ENCODE measurements at places on chromosomes 12 and 14.

DNA sequence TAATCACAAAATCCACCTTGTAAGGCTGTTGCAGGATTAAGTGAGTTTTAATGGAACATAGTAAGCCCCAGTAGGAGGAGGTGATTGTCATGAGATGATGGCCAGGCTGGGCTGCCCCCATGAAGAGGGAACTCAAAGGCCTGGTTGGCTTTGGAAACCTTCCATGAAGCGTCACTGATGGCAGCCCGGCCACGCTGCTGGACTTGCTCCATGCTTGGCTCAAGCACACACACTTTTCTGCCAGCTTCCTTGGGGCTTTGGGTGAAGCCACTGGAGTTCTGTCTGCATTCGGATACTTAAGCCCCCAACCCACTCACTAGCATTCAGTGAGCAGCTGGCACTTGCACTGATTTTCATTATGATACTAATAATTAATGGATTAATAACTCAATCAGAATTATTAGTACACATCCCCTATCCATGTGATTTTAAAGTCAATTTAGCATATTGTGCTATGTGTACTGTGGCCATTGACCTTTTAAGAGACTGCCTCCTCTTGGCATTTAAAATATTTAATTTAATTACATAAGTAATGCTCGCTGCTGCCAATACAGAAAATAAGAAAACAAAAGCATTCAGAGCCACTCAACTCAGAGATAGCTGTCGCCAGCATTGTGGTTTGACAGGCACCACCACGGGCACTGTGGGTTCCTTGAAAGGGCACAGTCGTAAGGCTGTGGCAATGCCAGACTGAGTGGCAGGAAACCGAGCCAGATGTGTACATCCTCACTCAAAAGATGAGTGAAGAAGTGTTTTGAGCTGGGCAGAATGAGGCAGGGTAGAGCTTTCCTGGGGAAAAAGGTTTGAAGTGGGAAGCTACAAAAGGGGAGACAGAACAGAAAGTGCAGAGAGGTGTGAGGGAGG is 15.9 kb downstream of the KRT85 start:
- no peak for DNase-seq

DNA sequence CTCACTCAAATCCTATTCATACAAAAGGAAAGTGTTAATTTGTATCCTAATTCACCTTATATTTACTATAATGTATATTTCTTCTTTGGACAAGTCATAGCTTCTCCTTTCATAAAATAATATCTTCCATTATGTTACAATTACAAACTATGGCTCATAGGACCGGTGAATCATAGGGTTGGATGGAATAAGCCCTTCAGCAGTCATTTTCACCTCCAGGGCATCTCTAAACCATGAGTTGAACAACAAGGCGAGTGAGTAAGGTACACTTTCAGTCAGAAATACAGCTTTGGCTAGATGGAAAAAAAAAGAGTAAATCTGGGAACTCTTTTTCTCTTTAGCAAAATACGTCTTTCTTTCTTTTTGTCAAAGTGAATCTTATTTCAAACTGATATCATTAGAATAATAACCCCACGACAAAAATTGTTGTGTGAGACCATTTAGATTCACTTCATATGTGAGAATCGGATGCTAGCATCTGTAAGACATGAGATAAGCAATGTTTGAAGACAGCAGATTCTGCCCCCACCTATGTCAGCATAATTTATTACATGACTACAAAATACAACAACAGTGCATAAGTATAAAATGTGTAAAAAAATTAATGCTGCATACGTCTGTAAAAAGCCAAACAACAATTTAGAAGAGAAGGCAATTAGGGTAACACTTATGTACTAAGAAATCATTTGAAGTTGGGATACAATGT is 184.4 kb upstream of the SLC38A2 start:
- DNase-seq, result no peak

GRCh38 chr14:98909251-98909944 is 362.6 kb downstream of the BCL11B start:
- DNase-seq, result no peak

- no peak for DNase-seq
Observed at GRCh38 chr12:14651371-14651770, 45.0 kb downstream of the GUCY2C start.

DNA sequence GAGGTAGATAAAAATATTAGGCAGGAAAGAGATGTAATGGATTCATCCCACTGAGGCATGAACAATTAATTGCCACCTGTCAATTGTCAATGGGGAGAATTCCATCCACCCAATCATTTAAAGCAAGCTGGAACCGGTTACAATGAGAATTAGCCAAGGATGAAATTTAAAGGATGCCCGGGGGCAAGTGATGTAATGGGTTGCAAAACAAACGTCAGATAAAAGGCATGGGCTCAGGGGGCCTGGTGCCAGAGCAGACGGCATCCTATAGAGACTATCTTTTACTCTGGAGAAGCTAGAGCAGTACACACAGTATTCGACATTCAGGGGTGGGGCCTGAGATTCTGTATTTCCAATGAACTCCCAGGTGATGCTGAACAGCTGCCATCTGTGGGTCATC is 80.5 kb upstream of the ZFP36L1 start:
- no peak for DNase-seq

DNA sequence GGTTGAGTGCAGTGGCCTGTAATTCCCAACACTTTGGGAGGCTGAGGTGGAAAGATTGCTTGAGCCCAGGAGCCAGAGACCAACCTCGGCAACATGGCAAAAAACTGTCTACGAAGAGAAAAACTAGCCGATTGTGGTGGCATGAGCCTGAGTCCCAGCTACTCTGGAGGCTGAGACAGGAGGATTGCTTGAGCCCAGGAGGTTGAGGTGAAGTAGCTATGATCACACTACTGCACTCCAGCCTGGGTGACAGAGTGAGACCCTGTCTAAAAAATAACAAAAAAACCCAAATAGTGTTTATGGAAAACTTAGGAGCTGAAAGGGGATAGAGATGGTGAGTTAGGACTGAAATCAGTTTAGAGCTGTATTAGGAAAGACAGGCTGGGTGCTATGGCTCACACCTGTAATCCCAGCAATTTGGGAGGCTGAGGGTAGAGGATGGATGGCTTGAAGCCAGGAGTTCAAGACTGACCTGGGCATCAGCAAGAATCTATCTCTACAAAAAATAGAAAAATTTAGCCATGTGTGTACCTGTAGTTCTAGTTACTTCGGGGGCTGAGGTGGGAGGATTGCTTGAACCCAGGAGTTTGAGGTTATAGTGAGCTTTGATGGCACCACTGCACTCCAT is 9.7 kb downstream of the PNN start:
- DNase-seq, result no peak

- no peak for DNase-seq
Observed at GRCh38 chr12:32420356-32420755, 21.0 kb downstream of the FGD4 start.

GRCh38 chr12:89801284-89801683 is 92.6 kb upstream of the ATP2B1 start:
- DNase-seq, result no peak

- DNase-seq, result no peak
Observed at GRCh38 chr14:31253746-31254471, 46.3 kb upstream of the HECTD1 start.

DNA sequence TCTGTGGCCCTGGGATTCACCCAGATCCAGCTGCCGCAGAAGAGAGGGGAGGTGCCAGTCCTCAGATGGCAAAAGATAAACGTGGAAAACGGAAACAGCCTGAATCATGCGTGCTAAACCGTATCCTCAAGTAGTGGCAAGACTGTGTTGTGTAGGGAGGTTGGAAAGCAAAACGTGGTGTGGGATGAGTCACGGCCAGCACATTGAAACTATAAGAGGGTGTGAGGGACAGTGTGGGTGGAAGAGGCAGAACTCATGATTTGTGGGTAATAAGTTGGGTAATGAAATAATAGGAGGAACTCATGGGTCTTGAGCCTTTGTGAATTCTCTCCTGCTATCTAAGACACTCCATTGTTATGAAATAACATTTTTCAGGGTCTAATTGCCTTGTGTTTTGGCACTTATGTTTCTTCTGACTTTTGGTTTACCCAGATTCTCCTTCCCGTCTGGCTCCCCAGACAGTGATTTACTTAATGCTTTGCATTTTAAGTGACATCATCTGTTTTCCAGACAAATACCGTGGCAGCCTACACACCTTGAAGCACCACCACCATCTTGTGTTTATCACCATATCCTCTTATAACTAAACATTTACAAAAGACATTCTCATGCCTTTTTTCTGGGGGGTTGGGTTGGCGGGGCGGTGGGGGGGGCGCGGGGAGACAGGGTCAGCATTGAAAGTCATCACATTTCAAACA is 62.3 kb upstream of the PTCSC3 start:
- no peak for DNase-seq

DNA sequence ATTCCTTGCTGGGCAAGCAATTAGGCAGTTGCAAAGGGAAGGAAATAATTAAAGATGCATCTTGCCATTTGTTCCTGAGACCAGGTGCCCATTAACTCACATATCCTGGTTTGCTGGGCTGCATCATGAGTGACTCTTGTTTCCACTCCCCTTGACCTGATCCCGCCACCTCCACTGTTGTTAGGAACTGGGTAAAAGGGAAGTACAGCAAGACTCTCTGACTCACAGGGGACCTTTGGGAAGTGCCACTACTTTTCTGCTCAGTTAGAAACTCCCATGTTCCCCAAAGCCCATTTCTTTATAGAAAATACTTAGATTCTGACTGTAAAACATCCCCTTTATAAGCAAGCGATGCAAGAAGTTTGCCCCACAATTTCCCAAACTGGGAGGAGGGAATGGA is 186.0 kb upstream of the BCL2L14 start:
- DNase-seq, result no peak

DNA sequence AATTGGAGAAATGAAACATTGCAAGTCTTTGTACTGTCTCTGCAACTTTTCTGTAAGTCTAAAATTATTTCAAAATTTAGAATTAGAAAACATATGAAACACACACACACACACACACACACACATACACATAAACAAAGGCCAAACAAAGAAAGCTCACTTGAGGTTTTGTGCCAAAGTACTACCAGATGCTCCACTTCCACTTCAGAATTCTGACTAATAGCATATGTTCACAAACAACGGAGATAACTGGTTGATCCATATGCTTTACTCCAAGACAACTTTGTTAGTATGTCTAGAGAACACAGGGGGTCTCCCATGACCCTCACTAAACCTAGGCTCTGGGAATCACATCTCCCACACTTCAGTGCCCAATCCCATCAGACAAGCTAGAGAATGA is 133.8 kb upstream of the CLEC14A start:
- no peak for DNase-seq

Measured in NCI-H1105 (cell line).